ENCODE measurements at places on chromosomes 6 and 20. TPM values are rescaled to one million over a fixed set of nuclear protein-coding genes. Genes with fewer than 3 reads are reported as not detected.

TCF15 gene
- under 0.01 TPM for total RNA-seq

CDSN gene
- not detected for total RNA-seq

C6orf141 gene
- total RNA-seq: 0.17 TPM

ZSCAN23 gene
- 6.1 TPM for total RNA-seq

HTR1E gene
- not detected for total RNA-seq
